ENCODE measurements at places on chromosomes 4 and X.

DNA sequence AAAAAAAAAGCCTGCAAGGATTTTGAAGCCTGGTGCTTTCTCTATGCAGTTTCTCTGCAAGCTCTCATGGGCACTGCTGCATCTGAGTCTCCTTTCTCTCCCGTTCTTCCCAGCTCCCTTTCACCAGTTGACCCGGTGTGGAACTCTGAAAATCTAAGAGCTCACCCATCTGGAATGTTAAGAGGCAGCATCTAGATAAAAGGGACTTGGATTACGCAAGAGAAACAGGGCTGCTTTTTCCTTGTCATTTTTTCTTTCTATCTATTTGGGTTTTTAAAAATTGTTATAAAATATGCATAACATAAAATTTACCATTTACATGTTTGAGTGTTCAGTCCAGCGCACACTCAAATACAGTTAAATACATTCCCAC lies 95.2 kb upstream of the RPS6KA3 start:
- DNase-seq: no peak

GRCh38 chrX:65600106-65600505 lies 65.5 kb upstream of the LAS1L start:
- DNase-seq: no peak

DNA sequence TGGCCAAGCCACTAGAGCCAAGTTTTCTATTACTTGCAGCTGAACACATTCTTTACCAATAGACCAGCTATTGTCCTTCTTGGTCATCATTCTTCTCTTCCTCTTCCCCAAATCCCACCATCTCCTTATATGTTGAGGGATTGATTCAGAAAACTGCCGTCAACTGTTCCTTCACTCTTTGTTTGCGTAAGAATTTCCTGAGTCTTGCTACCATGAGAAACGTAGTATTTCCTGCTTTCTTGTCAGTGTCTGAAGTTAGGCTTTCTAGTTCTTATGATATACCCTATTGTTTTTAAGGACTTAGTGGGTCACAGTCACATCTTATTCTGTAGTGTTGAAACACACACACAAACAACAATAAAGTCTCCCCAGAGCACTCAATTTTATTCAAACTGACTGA lies 20.1 kb downstream of the IGFBP7 start:
- no peak for DNase-seq

DNA sequence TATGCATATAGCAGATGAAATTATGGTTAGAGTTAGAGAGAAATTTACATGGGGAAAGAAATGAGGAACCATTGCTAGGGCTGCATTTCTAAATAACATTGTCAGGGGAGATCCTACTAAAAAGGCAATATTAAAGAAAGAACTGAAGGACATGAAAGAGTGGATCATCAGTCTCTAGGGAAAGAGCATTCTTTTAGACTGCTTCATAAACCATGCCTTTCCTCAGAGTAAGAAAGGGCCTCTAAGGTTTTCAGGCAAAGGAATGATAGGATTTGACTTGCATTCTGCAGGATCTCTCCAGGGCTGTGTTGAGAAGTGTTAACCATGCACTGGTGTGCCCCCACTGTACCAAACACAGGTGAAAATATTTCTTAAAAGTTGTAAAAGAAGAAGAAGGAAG lies 385.4 kb upstream of the MAD2L1 start:
- no peak for DNase-seq

DNA sequence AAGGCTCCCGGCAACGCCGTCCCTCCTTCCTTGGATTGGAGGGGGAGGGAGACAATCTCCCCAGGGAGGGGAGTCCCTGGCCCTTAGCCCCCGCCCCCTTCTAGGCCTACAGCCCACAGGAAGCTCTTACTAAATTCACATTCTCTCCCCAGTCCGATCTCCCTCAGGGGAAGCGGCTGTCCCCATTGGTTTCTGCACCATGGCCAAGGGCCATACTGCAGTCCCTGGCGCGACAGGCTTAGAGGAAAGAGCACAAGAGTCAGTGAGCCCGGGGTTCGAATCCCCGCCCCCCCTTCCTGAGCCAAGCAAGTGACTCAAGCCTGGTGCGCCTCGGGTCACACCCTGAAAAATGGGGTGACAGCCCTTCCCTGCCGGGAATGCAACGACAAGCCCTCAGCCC lies 1.1 kb downstream of the ABLIM2 start:
- DNase-seq: no peak

GRCh38 chrX:134761788-134762187 lies 103.5 kb upstream of the PLAC1 start:
- no peak for DNase-seq

- DNase-seq: no peak
These were observed 5.9 kb downstream of the ANXA10 start for GRCh38 chr4:168098248-168098717.

DNA sequence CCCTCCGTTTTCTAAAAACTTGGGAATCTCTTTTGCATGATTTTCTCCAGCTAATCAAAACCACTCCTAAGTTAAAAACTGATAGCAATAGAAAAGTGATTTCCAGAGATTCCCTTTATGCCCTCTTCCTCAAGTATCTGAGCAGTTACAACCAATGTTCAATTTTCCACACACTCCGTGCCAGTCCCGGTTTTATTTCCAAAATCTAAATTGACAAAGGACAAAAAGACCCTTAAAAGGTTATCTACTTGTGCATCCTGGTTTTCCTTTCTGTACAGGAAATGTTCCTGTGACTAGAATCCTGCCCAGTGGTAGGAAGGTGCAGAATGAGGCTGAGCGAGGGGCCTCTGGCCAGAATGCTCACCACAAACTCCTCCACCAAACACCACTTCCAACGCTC lies 1.3 kb downstream of the SFRP2 start:
- no peak for DNase-seq

All from stimulated activated CD4-positive, alpha-beta T cell treated with anti-CD3 and anti-CD28 coated beads, Interleukin-1b, Interleukin-23, amount 100 ng/mL, for 4 hours (primary cell).